Muscle of arm (tissue), 14 donors: ENCODE measurements at places on chromosomes 11 and 22.

- DNase-seq, result no peak
Observed at GRCh38 chr11:82043316-82043715, 690.3 kb downstream of the FAM181B start.

DNA sequence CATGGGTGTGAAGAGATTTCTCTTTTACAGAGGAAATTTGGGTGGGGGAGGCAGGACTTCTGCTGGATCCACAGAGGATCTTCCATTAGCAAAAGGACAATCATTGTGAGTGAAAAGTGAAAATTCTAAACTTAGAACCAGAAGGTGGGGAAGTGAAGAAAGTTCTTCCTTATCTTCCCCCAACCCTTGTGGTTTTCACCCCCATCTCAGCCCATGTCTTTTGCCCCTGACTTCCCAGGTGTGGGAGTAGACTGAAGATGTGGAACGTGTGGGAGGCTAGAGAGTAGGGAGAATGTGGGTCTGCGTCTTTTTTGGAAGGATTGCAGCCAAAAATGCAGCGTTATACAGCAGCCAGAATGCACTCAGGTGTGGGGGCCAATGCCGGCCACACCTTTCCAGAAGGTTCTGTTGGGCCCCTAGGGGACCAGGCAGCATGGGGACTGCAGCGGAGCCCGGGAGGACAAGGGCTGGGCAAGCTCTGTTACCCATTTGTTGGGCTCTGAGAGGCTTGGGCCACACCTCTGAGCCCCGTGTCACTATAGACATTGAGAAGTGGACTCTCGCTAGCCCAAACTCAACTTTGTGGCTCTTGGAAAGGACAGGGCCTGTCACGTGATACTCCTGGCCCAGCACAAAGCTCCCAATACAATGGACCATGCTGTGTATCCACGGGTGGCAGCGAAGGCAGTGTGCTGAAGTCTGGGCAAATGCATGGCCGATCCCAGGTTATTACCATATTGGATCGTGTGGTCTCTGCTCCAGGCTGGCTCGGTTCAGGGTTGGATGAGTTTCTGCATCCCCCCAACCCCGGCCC is 32.8 kb upstream of the LINC01488 start:
- DNase-seq, result no peak

GRCh38 chr11:8829556-8829955 is 81.4 kb upstream of the AKIP1 start:
- no peak for DNase-seq

DNA sequence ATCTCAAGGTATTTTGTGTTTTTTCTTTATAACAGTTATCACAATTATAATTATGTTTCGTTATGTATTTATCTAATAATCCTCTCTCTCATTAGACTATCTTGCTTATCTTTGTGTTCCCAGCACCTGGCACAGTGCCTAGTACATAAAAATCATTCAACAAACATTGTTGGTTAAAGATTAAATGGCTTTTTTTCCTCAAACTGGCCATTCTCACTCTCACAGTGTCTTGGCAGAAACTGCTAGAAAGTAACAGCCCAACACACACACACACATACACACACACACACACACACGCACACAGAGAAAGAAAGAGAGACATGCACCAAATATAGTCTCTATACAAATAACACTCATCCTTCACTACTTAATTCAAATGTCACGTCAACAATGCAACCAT is 36.8 kb downstream of the OR10A6 start:
- DNase-seq, result no peak

DNA sequence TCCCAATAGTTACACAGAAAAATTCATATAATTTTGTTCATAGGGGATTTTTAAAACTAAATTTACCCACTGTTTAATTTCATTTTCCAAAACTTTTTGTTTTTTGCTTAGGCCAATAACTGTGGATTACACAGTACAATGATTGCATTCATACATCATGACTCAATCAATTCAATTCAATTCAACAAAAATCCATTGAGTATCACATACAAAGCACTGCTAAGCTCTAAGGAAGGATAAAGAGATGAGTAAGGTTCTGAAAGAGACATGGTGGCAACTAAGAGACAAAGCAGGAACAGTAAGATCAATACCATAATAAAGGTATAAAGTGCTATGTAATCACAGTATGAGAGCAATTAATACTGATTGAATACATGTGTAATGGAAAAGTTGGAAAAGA is 9.4 kb upstream of the LAYN start:
- DNase-seq, result no peak

GRCh38 chr11:67648140-67648795 is 2.3 kb downstream of the ACY3 start:
- DNase-seq, result no peak

- no peak for DNase-seq
Observed at GRCh38 chr22:20137671-20138416, 6.2 kb downstream of the ZDHHC8 start.
